ENCODE measurements at places on chromosomes 1 and 21. TPM values are rescaled to one million over a fixed set of nuclear protein-coding genes. Genes with fewer than 3 reads are reported as not detected.

GRCh38 chr1:11650331-11650991, 3.8 kb downstream of the FBXO2 start:
- ATAC-seq = peak; percentile 71

DNA sequence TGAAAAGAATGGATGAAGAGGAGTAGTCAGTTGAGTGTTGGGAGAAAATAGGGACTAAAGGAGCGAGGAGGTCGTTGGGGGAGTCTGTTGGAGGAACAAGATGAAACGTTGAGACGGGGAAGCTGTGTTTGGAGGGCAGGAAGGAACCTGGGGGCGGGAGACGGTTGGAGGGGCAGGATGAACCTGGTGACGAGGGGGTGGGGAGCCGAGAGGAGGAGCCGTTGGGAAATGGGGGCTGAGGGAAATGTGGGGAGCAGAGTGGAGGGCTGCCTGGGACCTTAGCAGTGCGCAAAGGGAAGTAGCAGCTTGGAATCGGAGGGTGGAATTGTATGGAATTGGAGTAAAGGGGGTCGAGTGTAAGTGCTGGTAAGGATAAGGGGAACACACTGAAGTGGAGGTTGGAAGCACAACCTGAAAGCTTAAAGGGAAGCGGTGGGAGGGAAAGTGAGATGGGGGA, 630 bp downstream of the MTF2 start:
- peak; percentile 5 for ATAC-seq

DNA sequence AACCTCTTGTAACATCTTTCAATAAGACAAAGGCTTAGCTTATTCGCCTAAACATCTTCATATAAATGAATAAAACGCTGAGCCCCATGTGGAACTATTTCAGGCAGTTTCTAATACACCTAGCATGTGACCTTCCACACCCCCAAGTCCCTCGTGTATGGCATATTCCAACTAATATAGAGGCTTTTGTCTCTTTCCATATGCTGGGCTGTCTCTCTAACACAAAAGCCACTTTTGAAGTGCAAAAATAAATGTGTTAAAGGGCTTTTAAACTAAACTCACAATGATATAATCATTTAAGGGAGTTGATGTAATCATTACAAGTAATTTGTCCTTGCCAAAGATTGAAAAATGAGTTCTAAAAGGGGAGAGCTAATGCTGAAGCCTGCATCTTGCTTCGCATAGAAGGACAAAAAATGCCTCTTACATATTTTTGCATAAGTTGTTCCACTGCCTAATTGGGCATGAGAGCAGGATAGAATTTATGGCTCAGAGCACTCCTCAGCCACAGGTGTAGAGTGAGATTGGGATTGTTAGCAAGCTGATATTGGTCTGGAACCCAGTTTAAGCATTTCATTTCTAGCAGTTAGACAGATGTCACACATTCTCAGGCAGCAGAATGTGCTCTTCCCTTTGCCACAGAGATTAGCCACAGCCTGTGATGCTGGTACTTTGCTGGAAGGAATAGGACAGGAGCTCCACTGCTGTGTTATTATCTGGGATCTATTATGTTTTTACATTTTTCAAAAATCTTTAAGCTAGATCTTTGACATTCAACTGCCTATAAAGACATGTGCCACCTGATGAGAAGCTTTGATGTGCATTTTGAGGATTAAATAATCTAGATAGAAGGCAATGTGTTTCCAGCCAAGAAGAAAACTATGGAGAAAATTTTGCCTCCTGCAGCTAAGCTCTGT, 1044.4 kb downstream of the ADGRL2 start:
- no peak for ATAC-seq

The TMEM269 gene
- 2.8 TPM for total RNA-seq

DNA sequence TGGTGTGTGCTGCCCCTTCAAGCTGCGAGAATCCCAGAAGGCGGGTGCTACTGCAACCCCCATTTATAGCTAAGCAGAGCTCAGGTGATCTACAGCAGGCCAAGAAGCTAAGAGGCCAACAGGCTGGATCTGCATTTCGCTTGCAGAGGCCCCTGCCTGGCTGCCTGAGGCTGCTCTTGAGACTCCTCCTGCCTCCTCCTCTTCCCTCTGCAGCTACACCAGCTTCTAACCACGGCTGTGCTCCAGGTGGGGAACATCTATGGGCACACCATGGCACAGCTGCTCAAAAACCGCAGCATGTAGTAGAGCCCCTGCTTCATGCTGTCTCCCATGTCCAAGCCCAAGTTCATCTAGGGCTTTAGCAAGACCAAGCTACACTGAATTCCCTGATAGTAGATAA, 72.9 kb upstream of the ZNF678 start:
- no peak for ATAC-seq

DNA sequence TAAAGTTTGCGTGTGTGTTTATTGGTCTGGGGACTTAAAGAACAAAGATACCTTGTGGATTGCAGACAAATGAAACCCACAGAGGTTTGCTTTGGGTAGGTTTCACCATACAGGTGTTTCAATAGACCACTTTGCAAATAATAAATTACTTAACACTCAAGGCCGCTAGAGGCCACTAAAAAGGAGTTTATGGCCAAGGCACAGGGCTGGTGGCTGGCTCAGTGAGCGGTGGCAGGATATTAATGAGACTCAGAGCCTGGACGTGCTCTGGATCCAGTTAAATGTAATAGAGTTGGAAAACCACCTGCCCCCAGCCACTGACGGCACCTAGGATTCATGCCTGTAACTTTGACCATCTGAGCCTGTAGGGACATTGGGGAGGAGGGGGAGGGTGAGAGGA, 44.5 kb downstream of the LRRC38 start:
- ATAC-seq = no peak

The C1orf94 gene
- total RNA-seq = not detected

The FCER1G gene
- total RNA-seq = 1.1 TPM

DNA sequence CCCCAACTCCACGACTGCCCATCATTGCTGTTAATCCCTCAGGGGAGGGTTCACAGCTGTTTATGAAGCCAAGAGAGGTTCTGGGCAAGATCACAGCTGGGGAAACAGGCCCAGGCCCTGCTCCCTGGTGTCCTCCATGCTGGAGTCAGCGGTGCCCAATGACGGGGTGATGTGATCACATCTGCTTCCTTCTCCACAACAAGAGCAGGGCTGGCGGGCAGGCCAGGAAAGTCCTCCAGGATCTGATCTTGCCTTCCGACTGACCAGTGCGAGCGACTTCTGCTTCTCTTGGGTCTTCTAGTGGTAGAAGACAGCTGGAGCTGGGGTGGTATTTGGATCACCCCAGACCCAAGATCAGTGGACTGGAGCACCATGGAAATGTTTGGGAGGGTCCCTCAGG, 951 bp upstream of the LINGO4 start:
- ATAC-seq = no peak
